Hematopoietic multipotent progenitor cell treated with erythropoietin and hydrocortisone succinate and interleukin-3 and kit ligand, for 6 days (in vitro differentiated cells): ENCODE measurements at places on chromosomes 2 and 18.

- no peak for DNase-seq
Observed at GRCh38 chr2:53569957-53570727, 197.5 kb upstream of the CHAC2 start.

DNA sequence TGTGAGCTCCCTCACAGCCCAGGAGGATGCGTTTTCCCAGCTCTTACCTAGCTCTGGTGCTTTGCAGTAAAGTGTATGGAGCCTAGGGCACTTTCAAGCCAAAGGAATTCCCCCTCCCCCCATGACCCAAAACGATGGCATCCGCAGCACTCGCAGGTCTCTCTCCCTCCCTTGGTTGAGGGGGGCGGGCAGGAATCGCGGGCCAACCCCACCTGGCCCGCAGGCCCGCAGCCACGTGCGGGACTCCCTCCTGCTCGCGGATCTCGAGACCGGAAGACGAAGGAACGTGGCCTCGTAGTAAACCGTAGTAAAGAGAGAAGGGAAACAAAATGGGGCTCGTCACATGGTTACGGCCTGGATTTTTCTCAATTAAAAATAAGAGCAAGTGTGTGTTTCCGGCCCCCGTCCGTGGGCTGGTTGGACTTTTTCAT, 8.5 kb downstream of the IRS1 start:
- DNase-seq = peak; percentile 65

DNA sequence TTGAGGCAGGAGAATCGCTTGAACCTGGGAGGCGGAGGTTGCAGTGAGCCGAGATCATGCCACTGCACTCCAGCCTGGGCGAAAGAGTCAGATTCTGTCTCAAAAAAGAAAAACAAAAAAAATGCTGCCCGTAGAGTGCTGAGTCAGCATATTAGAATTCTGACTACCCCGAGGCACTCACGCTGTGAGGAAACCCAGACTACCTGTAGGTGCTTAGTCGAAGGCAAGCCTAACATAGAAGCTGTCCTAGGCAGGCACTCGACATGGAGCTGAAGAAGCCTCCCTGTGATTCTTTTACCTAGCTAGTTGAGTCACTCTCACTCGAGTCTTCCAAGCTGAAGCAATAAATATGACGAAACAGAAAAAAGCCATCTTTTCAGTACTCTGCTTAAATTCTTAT, 1323.2 kb upstream of the DDX18 start:
- DNase-seq = no peak

DNA sequence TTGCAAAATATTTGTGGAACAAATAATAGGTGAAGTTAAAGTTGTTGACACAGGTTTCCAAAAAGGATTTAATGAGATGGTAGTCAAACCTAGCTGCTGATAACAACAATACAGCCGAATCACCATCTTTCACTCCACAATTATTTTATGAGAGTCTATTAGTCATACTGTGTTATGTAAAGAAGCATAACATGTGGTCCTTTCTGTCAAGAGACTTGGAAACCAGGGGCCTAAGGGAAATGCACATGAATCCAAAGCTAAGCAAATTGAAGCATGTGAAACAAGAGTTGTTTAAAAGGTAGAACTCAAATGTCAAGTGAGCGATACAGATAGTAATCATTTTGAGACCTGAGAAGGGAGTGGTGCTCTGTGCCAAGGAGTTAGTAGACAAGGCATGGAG, 16.0 kb downstream of the CD28 start:
- no peak for DNase-seq

GRCh38 chr2:15293262-15293937, 267.7 kb downstream of the NBAS start:
- no peak for DNase-seq
